ENCODE measurements at places on chromosomes 4 and X.

- DNase-seq: no peak
Measured at GRCh38 chr4:76823495-76823894, 74.4 kb downstream of the SOWAHB start.

DNA sequence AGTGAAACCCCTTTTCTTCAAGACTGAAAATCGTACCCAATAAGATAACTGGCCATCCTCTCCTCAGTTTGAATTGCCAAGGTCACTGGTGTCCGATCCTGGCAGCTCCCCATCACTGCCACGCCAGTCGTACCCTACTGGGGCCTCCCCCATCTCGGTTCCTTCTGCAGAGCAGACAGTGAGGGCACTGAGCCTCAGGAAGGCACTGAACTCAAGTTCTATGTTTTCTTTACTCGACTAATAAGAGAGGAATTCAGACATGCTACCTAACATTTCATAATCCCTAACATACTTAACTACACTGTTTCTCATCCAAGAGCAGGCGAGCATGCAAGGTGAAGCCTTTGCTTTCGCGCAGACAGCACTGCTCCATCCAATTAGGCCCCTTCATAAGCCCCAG is 23.4 kb downstream of the ZFYVE28 start:
- no peak for DNase-seq

DNA sequence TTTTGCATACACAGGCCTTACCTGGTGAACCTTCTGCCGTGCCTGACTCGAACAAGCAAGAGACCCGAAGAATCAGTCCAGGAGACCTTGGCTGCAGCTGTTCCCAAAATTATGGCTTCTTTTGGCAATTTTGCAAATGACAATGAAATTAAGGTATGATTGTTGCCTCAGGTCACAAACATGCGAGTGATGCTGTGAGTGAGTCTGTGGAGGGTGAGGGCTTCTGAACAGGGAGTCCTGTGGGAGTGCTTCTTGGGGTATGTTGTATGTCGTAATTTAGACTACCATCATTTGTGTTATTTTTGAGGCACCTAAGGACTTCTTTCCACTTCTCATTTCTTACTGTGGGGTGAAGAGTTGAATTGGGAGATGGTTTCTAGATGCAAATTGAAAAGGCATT is 32.8 kb downstream of the HTT start:
- no peak for DNase-seq

GRCh38 chr4:41573502-41574001 is 35.6 kb downstream of the LIMCH1 start:
- DNase-seq: no peak

DNA sequence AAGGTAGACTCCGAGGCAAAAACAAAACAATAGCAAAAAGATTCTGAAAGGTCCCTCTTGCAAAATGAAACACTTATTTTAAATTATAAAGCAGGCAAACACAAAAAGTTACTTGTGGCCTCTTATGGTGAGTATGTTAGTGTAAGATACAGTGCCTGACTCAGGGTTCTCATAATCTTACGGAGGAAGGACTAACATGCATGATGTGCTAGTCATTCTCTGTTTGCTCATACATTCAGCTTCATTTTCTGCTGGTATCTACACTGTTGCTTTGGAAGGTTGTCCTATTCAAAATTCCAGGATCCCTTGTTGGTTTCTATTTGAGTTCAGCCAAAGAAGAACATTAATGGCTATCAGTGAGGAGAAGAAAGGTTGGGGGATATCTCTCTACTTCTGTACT is 249.1 kb upstream of the FAM47A start:
- no peak for DNase-seq

GRCh38 chr4:8761824-8762205 is 109.8 kb downstream of the HMX1 start:
- no peak for DNase-seq

DNA sequence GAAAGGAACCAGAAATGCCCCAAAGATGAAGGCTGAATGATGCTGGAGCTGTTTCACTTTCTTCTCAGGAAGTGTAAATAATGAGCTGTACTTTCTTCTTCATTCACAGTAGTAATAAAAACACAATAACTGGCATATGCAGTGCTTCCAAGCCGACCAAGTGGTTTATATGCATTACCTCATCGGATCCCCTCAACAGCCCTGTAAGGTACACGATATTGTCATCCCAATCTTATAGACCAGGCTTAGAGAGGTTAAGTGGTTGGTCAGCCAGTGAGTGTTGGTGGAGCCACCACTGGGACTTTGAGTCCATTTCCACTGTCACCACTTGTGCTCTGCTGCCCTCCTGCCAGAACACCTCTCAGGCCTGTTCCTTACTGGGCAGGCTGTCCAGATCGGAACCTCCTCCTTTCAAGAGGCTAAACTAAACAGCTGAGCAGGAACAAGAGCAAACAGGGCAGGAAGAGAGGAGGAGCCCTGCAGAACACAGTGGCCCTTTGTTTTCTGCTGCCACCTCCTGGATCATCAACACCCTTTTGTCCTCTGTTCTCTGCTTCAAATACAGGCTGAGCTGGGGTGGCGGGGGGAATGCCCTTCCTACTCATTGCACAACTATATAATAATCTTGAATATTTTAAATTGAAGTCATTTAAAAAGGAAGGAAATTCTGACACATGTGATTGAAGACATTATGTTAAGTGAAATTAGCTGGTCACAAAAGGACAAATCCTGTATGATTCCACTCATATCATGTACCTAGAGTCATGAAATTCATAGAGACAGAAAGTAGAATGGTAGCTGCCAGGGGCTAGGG is 112.5 kb upstream of the ATP6AP2 start:
- no peak for DNase-seq

GRCh38 chrX:19740744-19741143 is 146.7 kb downstream of the SH3KBP1 start:
- no peak for DNase-seq

DNA sequence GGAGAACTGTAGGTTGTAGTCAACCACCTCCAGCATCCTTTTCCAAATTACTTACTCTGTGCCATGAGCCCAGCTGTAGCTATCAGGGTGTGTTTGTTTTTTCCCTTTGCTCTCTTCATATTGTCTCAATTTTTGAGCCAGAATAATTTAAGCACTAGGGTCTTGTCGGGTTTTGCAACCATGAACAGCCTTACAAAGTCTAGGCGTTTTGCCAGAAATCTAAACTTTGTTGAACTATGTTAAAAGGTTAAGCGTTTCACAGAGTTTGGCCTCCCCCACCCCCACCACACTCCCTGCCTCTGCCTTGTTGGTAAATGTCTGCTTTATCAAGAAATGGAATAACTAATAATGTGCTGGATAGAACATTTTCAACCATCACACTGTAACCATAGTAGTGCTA is 190.6 kb upstream of the TTC29 start:
- DNase-seq: no peak

- no peak for DNase-seq
Measured at GRCh38 chrX:115289465-115289864, at the start of gene LUZP4. TSS of gene LUZP4 (plus strand) at chrX:115289715. CDS start at chrX:115289760, 45 bp downstream.

- DNase-seq: no peak
Measured at GRCh38 chr4:73019462-73020047, 50.0 kb downstream of the COX18 start.

Data from stimulated activated CD4-positive, alpha-beta T cell treated with anti-CD3 and anti-CD28 coated beads, Interleukin-15, amount 100 ng/mL, for 1 hour (primary cell).